Right atrium auricular region (tissue), 2 donors: ENCODE measurements at places on chromosomes 16 and 17. TPM values are rescaled to one million over a fixed set of nuclear protein-coding genes. Genes with fewer than 3 reads are reported as not detected.

- DNase-seq, result no peak
Observed at GRCh38 chr17:40564883-40565768, at the start of gene CCR7. Gene CCR7, minus strand, starts transcription at chr17:40565472. Its CDS starts 63 bp downstream, at chr17:40565409.

- DNase-seq, result no peak
Observed at GRCh38 chr16:30747331-30747730, 894 bp upstream of the PHKG2 start.

DNA sequence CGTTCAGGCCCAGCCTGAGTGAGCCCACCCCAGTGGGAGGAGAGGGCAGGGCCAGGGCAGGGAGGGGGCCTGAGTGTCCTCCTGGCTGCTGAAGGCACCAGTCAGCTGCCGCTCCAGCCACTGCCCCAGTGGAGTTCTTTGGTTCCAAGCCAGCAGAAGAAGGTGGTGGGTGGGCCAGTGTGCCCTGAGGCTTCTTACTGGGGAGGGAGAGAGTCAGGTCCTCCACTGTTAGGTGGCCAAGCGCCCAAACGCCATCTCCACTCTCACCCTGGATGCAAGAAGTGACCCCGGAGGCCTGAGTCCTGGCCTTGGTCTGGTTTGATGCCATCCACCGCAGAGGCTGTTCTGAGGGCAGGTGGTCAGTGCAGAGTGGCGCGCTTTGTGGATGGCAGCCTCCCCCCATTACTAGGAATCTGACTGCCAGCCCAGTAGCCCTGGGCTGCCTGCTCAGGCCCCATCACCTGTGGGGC, 2.2 kb downstream of the RNF213 start:
- DNase-seq, result no peak

The KRTAP1-4 gene
- not detected for total RNA-seq

The KRT26 gene
- total RNA-seq, result not detected
